ENCODE measurements at places on chromosomes 5 and 9.

DNA sequence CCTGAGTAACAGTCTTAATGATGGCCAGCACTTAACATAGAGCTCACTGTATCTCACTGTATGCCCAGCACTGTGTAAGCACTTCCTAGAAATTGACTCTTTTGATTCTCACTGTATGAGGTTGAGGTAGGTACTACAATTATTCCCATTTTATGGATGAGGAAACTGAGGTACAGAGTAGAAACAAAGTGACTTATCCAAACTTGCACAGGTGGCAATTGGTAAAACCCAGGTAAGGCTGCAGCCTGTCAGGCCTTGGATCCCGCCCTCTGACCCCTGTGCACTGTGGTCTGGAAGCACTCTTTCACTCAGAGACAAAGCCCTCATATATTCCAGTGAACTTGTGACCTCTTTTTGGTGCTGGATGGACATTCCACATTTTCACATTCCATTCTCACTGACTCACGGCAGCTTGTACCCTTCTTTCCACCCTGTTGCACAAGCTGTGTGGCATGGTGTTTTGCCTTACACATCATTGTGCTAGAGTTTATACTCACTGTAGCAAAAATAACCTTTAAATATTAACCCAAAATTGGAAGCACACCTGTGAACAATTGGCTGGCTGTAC lies 21.7 kb downstream of the ANKRD55 start:
- no peak for DNase-seq

- DNase-seq: no peak
Observed at GRCh38 chr5:115413651-115414050, 117.2 kb upstream of the CCDC112 start.

- no peak for DNase-seq
Observed at GRCh38 chr5:2373631-2374030, 377.8 kb downstream of the IRX2 start.

- DNase-seq: no peak
Observed at GRCh38 chr5:7869474-7870136, 657 bp downstream of the MTRR start.

DNA sequence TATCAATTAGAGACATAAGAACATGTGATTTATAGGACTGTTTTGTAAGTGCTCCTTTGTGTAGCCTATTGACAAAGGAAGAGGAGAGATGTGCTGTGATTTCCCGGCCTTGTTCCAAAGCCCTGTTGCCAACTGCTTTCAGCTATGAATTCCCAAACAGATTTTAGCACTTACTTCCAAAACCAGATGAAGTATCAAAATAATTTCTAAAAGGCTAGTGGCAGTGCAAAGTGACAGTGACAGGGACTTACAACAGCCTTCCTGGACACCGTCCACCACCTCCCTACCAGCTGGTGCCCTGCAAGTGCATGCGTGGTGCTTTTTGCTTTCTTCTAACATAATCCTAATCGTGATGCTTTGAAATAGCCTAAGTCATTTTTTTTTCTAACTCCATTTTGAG lies 254.1 kb upstream of the ACTBL2 start:
- no peak for DNase-seq

DNA sequence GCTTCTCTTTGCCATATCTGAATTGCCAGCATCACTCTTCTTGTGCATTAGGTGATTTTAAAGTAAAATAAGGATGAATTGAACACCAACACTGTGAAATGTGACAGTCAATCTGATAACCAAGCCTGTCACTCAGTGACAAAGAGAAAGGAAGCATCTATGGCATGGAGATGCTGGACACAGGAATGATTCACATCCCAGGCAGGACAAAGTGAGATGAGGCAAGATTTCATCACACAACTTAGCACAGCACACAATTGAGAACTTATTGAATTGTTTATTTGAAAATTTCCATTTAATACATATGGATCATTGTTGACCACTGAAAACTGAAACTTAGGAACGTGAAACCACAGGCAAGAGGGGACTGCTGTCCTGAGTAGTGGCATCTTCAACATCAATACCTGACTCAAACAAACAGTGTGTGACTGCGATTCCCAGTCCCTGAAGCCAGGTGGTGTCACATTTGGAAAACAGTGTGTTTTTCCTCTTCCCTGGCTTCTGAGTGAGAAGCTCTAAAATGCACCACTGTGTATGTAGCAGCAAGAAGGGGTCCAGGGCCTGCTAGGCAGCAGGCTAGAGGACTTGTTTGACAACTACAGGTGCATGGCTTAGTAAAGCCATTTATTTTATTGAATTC lies 10.7 kb downstream of the GAPT start:
- no peak for DNase-seq
